ENCODE measurements at places on chromosomes 4 and X.

DNA sequence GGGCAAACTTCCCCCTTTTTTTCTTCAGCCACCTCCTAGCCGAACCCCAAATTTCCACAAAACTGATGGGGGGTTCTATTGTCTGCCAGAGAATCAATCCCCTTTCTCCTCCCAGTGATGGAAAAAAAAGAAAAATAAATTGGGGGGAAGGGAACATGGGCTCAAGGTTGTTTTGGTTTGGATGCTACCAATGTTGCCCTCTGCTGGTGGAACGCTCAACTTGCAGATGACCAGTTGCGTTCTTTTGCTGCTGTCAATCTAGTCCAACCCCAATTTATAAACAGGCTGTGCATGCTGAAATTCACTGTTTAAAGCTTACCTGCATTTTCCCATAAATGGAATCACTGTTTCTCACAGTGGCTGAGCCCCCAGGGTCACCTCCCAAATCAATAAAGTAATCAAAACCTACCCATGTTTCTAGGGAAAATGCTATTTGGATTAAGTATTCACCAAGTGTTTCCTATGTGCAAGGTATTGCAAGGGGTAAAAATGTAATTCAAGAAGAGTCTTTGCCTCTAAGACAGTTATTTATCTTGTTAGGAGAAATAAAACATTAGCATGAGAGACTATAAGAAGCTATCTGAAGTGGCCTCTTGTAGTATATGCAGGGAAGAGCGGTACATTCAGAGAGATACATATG is 116.7 kb upstream of the TMEM164 start:
- peak; percentile 5 for DNase-seq

DNA sequence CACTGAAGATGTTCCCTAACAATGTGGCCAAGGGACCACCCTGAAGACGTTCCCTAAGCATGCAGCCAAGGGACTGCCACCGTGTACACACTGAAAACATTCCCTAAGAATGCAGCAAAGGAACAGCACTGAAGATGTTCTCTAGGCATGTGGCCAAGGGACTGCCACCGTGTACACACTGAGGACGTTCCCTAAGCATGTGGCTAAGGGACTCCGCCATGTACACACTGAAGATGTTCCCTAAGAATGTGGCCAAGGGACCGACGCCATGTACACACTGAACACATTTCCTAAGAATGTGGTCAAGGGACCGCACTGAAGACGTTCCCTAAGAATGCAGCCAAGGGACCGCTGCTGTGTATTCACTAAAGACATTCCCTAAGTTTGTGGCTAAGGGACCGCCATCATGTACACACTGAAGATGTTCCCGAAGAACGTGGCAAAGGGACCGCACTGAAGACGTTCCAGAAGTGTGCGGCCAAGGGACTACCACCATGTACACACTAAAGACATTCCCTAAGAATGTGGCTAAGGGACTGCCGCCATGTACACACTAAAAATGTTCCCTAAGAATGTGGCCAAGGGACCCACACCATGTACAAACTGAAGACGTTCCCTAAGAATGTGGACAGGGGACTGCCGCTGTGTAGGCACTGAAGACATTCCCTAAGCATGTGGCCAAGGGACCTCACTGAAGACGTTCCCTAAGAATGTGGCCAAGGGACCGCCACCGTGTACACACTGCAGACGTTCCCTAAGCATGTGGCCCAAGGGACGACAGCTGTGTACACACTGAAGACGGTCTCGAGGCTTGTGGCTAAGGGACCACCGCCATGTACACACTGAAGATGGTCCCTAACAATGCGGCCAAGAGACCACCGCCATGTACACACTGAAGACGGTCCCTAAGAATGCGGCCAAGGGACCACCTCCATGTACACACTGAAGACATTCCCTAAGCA is 54.8 kb downstream of the DHRSX start:
- DNase-seq = no peak

- DNase-seq = no peak
Observed at GRCh38 chrX:69136546-69137331, 28.5 kb downstream of the PJA1 start.

GRCh38 chr4:124414276-124415040 is 298.1 kb downstream of the ANKRD50 start:
- no peak for DNase-seq

GRCh38 chr4:112509243-112510141 is 6.5 kb downstream of the NEUROG2 start:
- no peak for DNase-seq

DNA sequence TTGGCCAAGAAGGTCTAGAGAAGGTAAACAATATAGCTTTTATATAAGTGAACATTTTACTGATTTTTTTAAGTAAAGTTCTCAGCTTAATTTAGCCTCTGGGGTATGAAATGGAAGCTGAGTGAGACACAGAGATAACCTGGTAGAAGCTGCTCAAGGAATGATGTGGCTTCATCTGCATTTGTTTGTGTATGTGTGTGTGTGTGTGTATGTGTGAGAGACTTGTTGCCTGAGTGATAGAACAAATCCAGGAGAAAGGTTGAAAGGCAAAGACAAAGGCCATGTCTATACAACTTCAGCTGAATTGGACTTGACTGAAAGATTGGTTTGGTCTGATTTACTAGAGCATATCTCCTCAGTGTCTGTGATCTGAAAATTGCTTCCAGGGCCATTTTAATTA is 63.6 kb downstream of the PCDH7 start:
- no peak for DNase-seq

GRCh38 chr4:147707892-147708672 is 23.8 kb upstream of the ARHGAP10 start:
- peak; percentile 43 for DNase-seq

DNA sequence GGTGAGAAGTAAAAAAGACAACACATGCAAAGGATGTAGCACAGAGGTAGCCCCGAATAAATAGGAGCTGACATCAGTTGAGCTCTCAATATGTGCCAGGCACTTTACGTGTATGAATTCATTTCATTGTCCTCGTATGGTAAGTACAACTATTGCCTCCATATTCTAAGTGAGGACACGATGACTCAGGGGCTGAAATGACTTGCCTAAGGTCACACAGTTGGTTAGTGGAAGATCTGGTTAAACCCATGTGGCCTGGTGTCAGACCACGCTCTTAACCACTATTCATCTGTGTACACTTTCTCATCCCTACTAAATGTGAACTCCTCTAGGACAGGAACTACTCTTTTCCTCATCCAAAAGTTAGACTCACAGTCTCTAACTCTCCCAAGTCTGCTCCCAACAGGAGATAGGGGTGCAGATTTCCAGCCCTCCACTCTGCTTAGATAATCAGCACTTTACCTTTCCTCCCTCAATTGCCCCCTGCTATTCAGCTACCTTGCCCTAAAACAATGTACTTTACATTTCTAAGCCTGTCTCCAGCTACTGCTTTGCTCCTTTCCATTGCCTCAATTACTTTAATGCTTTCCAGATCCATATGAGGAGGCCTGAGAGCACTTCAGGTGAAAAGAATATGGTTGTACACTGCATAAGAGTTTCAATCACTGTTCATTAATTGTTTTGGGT is 58.8 kb upstream of the LHFPL1 start:
- no peak for DNase-seq

GRCh38 chr4:72770708-72771107 is 201.7 kb upstream of the ADAMTS3 start:
- no peak for DNase-seq

DNA sequence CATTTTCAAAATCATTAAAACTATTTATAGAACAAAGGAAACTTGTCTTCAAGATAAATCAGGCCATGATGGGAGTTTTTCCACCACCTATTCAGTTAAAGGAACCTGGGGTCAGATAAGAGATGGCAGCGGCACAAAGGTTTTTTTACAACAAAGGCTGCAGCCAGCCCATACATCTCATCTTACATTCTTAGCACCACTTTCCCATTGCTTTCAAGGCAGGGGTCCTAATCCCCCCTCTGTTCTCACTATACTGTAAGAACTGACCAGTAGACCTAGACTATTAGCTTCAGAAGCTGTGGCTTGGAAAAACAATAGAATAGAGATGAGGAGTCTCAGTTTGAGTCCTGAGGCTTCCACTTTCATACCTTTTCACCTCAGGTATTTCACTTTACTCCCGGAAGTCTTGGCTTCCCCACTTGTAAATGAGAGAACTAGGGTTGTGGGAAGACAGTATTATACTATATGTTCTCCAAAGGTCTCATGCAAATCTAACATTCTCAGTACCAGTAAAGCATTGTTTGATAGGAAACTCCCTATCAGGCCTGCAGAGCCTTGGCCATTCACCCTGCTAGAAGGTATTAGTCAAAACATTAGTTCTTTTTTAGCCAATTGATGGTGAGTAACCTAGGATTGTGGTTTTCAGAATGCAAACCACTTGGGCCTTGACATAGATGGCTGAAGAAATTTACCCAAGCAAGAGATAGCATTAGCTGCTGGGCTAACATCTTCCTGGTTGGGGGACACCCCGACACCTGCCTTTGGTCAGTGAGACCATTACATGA is 182.9 kb upstream of the PBDC1 start:
- DNase-seq = no peak

DNA sequence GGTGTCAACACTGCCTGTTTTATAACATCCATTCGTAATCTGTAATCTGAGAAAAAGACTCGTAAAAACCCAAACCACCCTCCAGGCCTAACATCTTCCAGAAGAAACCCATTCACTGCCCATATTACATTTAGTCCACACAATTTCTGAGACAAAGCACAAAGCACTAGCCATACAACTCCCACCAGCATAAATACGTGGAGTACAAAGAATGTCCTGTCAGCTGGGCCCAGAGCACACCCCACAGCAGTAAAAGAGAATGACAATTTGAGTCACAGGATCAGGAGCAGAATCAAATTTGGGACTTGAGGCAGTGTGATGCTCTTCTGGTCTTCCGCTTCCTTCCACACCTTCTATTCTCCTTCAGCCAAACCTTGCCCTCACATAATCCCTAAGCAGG is 6.8 kb downstream of the MECP2 start:
- no peak for DNase-seq

DNA sequence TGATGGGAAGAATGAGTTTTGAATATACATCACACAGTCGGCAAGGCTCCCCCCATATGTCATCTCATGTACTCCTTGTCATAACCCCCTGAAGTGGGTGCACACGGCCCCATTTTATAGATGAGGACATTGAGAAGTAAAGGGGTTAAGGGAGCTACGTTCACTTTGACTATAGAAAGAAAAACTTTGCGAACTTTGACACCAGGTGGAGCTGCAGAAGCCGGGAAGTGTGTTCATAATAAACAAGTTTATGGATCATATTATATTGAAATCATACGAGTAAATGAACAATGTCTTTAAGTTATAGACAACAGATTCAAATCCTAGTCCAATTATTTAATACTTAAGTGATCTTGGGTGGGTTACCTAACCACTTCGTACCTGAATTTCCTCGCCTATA is 203.8 kb upstream of the PITX2 start:
- no peak for DNase-seq

GRCh38 chr4:167003326-167003725 is 231.0 kb downstream of the SPOCK3 start:
- DNase-seq = no peak

DNA sequence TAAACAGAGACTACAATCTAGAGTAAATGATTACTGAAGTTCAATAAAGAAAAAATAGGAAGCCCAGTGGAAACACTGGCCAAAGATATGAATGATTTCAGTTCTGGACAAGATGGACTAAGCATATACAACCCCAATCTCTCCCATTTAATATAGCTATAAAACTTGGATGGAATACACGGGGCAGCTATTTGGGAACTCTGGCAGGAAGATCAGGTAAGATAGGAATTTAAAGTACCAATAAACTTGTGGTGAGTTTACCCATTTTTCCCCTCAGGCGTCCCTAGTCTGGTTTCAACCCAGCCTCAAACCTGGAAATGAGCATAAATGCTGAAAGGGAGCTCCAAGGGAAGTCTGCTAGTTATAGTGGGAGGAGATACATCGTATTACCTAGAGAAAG is 20.4 kb downstream of the NUP54 start:
- DNase-seq = no peak

DNA sequence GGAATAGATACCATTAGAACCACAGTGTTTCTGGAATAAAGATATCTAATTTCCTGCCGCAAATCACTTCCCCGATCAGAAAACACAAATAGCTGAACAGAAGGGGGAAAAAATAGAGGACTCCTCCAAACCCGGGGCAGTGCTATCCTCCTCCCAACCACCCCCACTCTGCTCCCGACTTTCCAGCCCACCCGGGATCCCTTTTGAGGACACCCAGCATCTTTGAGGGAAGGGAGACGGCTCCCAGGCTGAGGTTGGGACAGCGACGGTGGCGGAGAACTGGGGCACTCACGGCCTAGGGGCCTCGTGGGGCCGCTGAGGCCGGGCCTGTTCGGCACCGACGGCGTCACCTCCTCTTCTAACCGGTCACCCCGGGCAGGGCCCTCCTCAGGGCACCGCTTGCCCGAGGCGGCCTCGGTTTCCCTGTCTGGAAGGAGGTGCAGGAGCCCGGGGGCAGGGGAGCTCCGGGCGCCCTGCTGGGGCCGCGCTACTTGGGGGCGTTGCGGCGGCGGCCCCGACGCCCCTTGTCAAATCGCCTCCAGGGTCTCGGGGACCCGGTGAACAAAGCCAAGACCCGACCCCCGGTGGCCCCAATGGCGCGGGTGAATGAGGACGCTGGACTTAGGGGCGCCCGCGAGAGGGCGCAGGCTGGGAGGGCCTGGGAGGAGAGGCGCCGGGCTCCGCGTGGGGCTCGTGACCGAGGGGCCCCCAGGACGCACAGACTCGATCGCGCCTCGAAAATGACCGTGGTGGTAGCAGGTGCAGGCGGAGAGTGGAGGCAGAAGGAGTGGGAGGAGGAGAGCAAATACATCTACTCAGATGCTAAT is 6.9 kb upstream of the ARX start:
- DNase-seq = no peak

- no peak for DNase-seq
Observed at GRCh38 chr4:16659079-16659478, 239.4 kb downstream of the LDB2 start.

DNA sequence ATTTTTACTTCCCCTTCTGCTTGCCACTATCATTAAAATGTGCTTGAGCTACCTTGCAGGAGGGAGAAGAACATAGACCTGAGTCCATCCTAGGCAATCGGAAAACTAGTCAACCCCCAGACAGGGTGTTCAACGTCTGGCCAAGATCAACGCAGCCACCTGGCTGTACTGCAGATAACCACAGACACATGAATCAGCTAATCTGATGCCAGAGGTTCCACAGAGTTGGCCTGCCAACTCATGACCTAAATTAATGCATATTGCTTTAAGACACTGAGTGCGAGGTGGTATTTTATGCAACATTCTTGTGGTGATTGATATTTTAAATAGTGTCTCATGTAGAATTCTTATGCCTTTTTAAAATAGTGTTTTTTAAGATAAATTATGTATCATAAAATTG is 1283.8 kb upstream of the PABPC4L start:
- DNase-seq = no peak

All from activated CD4-positive, alpha-beta T cell treated with anti-CD3 and anti-CD28 coated beads, Interleukin-2, amount 50 U/mL, for 4 hours (primary cell).